ENCODE measurements at places on chromosomes 1 and 21.

DNA sequence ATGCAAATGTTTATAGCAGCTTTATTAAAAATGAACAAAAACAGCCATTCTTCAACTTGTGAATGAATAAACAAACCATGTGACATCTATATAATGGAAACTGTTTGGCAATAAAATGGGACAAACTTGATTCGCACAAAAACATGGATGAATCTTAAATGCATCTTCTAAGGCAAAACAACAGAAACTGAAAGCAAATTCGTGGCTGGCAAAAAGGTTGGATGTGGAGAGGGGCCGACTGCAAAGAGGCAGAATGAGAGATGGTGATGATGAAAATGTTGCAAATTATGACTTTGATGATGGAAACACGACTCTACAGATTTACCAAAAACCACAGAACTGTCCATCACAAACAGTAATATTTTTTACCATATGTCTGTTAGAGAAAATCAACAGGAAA is 327.0 kb upstream of the NR5A2 start:
- DNase-seq: no peak

DNA sequence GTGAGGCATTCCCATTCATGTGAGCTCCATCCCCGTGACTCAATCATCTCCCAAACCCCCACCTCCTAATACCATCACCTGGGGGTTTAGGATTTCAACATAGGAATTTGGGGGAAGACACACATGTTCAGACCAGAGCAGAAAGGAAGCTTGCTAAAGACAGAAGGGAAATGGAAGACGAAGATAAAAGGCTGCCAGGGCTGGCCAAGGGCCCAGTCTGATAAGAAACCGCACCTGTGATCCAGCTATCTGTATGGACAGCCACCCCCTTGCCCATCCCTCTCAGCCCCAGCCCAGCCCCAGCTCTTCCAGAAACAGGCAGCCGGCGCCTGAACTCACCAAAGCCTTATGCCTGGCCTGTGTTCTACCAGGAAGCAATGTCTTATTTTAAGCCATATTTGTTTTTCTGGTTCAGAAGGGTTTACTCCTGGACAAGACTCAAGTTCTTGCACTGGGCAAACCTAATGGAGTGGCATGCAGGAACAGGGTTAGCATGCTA is 198.4 kb upstream of the VAMP3 start:
- no peak for DNase-seq

GRCh38 chr1:58000116-58000515 is 546.4 kb downstream of the OMA1 start:
- no peak for DNase-seq

DNA sequence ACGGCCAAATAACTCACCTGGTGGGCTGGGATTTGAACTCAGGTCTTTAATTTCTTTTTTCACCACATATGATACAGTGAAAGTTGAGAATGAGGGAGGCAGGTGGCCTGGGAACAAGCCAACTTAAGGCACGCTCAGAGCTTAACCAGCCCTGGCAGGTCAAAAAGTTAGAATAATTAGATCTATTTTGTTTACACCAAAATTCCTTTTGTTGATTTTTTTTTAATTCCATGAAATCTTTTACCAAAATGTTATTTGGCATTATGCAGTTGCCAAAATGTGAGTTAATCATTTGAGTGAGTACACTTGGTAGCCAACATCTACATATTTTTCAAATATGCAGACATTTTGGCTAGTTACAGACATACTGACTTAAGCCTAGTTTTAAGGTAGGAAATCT is 36.8 kb downstream of the LHX8 start:
- no peak for DNase-seq

DNA sequence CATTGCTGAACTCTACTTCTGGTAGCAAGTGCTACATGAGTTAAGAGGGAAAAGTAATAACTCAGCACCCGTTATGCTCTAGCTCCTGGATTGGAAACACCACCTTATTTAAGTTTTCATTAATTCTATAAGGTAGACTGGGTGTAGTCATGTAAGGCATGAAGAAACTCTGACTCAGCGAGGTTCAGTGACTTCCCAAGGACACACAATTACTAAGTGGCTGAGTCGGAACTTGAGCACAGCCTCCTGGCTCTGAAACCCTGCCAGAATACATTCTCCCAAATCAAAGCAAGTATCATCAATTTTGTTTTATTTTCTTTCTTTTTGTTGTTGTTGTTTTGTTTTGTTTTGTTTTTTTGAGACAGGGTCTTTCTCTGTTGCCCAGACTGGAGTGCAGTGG is 29.1 kb upstream of the SCCPDH start:
- DNase-seq: no peak

DNA sequence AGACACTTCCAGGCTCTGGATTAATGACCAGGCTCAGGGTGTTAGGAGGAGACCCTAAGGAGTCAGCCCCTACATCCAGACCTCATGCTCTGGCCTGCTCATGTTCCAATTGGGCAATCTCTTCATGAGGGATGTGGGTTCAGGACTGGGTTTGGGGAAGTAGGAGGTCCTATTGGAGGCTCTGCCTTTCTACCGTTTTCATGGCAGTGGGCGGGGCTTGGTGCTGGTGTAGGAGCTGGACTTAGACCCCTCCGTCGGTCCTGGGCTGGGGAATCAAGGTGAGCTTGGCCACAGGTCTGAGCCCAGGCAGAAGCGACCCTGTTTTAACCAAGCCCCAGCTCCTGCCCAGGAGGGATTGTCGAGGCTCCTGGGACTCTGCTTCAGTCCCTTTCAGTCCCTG is 123.4 kb downstream of the PRDM16 start:
- DNase-seq: no peak

DNA sequence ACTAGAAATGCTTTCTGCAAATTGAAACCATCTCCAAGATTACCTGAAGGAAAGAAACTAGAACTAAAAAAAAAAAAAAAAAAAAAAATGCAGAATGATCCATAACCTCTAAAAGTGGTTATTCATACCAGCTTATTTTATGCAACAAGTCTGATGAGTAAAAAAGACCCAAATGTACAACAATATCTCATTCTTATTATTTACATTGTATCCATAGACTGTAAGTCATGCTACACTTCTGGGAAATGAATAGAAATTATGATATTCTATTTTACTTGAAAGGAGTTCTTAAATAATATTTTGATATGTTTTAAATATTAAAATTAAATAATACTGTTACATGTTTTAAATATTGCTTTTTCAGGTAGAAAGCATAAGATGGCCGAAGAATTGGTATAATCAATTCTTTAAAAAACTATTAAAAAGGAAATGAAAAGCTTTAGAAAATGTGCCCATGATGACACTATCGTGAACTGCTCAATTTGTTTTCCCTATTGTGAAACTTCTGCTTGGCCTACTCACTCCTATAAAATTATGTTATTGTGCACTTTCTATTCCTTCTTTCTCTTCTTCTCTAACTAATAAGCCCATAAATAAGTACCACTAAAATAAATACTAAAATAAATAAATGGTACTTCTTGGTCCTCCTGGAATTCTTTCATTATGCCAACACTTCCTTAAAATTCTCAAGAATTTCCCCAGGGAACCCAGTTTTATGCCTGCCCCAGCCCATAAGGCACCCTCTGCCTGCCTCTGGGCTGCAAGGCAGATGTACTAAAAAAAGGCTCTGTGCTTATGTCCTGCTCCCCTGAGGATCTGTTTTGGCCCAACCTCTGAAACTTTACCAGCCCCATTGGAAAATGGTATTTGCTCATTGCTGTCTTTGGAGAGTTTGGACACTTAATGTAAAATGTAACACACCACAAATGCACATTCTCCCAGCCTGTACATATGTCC is 18.1 kb downstream of the SAMSN1 start:
- DNase-seq: no peak

- DNase-seq: no peak
Measured at GRCh38 chr1:156114919-156115513, 505 bp downstream of the LMNA start.

- DNase-seq: no peak
Measured at GRCh38 chr1:225657462-225657989, 4.6 kb upstream of the ENAH start.

DNA sequence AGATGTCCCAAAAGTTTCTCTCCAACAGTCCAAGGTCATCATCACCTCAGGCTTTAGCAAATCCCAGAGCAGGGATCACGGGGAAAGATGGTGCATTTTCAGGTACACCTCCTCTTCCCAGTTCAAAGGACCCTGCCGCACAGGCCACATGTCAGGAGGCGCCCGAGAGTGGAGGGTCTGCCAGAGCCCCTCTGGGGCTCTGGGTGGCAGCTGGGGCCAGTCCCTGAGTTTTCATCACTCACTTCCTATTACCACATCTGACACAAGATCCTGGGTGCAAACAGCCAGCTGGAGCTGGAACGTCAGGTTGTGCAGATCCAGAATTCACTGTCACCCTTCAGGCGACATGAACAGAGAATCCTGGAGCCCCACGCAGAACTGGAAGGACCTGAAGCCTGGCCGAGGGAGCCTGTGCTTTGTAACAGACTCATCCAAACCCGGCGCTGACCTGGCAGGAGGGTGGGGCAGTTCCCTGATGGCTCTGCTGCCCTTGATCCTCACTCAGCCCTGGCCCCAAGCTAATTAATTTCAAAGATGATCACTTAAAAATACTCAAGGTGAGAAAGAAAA is 8.8 kb downstream of the TMEM63A start:
- DNase-seq: no peak

- no peak for DNase-seq
Measured at GRCh38 chr1:51285055-51285454, 45.3 kb downstream of the TTC39A start.

GRCh38 chr1:113654883-113655282 is 104.4 kb downstream of the PHTF1 start:
- DNase-seq: no peak

GRCh38 chr21:44805226-44805625 is 3.6 kb upstream of the UBE2G2 start:
- DNase-seq: no peak

DNA sequence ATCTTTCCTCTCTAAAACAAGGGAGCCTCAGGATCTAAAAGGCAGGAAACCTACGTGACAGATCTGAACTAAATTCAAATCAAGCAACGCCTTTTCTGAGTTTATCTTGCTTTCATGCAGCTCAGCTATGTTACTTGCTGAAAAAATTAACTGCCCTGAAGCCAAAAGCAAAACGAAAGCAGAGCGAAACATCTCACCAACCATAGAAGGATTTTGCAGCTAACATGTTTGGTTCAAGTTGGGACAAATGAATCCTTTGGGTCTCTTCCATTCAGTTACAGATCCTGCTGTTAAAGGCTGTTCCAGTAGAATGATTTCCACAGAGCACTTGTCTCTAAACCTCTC is 482 bp downstream of the SLC2A5 start:
- no peak for DNase-seq

- DNase-seq: no peak
Measured at GRCh38 chr21:29708401-29708800, 231.4 kb downstream of the GRIK1 start.

- DNase-seq: no peak
Measured at GRCh38 chr1:199081739-199082138, 442.9 kb downstream of the PTPRC start.

DNA sequence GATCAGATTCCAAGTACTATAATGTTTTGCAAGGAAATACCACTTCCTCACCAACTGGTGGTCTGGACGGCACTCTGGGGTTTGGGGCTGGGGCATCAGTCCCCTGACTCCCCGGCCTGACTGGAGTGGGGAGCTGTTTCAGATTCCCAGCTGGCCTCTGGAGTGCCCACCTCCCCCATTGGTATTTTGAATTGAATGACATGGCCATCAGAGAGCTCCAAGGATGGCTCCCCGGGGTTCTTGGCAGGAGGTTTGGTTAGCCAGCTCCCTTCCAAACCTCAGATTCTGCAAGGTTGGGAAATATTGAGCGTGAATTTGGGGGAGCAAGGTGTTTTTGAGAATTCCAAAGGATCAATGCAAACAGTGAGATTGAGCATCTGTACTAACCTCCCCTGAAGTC is 2.2 kb upstream of the INAVA start:
- DNase-seq: no peak

- DNase-seq: no peak
Measured at GRCh38 chr21:46188226-46189212, 4.3 kb upstream of the SPATC1L start.

GRCh38 chr1:22368125-22368524 is 83.5 kb upstream of the ZBTB40 start:
- DNase-seq: no peak

DNA sequence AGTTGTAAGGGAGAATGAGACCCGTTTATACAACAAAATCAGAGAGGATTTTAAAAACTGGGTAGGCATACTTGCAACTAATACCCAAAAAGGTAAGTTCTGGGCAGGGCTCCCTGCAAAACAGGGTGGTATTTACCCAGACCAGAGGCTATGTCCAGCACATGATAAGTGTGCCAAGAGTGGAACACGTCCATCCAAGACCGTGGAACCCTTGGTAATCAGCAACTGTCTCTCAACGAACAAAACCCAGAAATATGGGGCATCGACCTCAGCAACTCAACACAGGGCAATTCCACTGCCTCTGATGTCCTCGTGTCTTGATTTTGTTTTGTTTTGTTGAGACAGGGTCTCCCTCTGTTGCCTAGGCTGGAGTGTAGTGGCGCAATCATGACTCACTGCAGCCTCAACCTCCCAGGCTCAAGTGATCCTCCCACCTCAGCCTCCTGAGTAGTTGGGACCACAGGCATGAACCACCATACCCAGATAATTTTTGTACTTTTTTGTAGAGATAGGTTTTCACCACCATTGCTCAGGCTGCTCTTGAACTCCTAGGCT is 26.7 kb upstream of the MX1 start:
- no peak for DNase-seq

DNA sequence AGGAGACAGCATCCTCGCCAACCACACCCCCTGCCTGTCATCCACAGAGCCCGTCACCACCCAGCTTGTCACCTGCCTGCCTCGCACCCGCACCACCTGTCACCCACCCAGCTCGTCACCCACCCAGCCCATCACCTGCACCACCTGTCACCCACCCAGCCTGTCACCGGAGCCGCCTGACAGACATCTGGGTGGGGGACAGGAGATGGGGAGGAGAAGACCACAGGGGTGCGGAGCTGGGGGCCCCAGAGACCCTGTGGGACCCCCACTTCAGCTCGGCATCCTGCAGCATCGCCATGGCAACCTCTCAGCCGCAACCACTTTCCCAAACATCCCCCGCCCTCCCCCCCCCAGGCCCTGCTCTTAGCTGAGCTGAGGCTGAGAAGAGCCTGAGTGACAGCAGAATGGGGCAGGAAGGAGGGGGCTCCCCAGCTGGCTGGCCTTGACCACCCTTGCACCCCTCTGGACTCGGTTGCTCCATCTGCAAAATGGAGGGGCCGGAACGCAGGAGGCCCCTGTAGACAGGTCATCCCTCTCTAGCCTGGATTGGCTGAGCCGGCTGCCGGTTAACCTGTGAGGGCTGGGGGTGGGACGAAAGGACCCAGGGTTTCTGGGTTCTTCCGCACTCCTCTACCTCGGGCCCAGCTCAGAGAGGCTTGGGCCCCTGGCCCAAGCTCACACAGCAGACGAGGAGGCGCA is 11.6 kb downstream of the AHDC1 start:
- DNase-seq: no peak

- DNase-seq: no peak
Measured at GRCh38 chr1:197173571-197174507, 27.4 kb upstream of the ASPM start.

GRCh38 chr21:18023711-18024110 is 204.6 kb upstream of the C21orf91 start:
- DNase-seq: no peak

- DNase-seq: no peak
Measured at GRCh38 chr1:34147301-34147700, 17.7 kb downstream of the CSMD2 start.

Measured in NCI-H524 treated with DMSO at 0.1 percent for 48 hours (cell line).